Liver (tissue), 10 donors: ENCODE measurements at places on chromosomes 1 and 21.

- no peak for DNase-seq
These were observed 21.6 kb downstream of the LDLRAP1 start for GRCh38 chr1:25564777-25565574.

DNA sequence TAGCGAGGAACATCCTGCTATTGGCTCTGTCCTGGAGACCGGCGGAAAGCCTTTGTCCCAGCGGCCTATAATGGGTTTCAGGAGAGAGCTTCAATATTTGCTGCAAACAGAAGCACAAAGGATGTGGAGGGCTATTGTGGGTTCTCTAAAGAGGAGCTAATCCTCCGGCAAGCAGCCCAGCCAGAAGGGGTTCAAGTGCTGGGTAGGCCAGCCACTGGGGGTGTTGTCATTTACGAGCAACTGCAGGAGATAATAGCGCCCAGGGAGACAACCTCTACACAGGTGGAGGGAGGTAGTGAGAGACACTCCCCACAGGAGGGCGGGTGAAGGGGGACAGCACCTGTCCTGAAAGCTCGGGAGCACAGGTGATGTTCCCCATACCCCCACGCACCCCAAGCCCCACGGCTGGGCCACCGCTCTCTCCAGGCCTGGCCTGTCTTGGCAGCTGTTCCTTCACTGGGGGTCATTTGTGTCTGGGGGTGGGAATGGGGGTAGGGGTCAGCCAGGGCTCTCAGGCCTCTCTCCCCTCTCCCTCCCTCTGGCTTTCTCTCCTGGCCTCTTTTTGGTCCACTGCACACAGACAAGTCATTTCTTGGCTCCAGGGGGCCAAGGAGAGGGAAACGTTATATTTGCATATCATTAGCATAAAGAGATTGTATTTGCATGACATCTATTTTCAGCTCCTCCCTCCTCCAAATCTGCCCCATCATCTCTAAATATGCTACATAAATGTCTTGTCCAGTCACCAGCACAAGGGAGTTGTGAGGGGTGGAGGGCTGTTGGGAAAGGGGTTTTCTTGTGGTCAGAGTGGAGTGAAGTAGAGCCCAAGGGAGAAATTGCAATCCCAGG is 22.0 kb upstream of the SLC26A9 start:
- DNase-seq = no peak

DNA sequence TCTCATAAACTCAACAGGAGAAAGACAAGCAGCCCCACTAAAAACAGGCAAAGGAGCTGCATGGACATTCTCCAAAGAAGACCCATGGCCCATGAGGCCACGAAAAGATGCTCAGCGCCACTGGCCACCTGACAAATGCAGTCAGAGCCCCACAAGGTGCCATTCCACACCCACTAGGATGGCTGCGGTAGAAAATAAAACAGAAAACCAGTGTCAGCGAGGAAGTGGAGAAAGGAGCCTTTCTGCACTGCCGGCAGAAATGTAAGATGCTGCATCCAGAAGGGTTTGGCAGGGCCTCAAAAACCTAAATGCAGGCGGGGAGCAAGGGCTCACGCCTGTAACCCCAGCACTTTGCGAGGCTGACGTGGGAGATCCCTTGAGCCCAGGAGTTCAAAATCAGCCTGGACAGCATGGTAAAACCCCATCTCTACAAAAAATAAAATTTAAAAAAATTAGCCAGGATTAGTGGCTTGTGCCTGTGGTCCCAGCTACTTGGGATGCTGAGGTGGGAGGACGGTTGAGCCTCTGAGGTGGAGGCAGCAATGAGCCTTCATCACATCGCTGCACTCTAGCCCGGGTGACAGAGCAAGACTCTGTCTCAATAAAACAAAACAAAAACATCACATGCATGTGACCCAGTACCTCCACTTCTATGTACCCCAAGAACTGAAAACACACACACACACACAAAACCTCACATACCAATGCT is 4.2 kb downstream of the WNT9A start:
- no peak for DNase-seq

DNA sequence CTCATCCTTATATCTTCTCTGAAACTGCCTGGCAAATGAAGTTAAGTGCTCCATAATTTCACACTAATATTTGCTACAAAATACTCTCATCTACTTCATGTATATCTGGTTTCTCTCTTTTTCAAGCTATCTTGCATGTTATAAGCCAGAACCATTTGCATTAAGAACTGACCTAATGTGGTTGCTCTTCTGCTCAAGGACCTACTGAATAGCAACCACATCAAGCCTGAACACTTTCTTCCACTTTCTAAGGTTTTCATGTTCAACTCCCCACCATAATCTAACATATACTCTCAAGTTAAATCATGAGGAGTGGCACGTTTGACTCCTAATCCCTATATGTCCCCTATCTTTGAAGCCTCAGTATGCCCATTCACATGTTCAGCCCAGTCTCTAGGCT is 27.2 kb downstream of the RGS1 start:
- DNase-seq = no peak
